ENCODE measurements at places on chromosomes 12 and 14. TPM values are rescaled to one million over a fixed set of nuclear protein-coding genes. Genes with fewer than 3 reads are reported as not detected.

- no peak for DNase-seq
Observed at GRCh38 chr12:84165998-84166571, 746.5 kb downstream of the SLC6A15 start.

DNA sequence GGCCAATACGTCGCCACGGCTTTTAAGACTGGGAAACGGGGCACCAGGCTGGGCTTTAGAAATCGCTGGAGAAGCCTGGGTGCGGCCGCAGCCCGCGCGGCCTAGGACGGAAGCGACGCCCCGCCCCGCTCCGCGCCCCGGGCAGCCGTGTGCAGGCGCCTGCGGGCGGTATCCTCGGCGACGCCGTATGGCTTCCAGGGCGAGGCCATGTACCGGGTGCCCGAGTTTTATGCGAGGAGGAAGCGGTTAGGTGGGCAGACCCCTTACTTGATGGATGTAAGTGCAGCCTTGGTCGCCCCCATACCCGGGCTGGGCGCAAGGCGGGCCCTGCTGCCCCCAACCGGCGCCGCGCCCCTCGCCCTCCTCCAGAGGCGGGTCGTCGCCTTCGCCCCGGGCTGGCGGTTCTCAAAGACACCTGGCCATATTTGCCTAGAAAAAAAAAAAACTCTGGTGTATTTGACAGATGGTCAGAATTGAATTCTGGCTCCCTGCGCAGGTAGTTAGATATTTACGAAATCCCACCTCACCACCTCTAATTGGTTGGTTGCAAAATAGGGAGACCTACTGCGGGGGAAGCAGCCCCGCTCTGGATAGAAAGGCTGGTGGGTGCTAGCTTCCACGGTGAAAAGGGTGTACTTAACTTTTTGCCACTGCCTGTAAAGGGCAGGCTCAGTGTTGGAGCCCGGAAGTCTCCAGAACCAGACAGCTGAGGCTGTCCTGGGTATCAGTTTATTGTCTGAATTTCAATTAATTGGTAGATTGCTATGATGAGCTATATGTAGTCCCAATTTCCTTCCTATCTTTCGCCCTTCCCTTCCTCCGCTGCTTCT is at the start of gene PPP1R36:
PPP1R36 (plus strand) TSS at position 171 of the 830 bp plus-strand sequence; CDS start at position 208, 37 bp downstream.
- DNase-seq = peak; percentile 84

The SERPINA10 gene
- not detected for total RNA-seq

The NUDT14 gene
- total RNA-seq = 35.5 TPM

The LRRIQ1 gene
- 0.17 TPM for total RNA-seq

DNA sequence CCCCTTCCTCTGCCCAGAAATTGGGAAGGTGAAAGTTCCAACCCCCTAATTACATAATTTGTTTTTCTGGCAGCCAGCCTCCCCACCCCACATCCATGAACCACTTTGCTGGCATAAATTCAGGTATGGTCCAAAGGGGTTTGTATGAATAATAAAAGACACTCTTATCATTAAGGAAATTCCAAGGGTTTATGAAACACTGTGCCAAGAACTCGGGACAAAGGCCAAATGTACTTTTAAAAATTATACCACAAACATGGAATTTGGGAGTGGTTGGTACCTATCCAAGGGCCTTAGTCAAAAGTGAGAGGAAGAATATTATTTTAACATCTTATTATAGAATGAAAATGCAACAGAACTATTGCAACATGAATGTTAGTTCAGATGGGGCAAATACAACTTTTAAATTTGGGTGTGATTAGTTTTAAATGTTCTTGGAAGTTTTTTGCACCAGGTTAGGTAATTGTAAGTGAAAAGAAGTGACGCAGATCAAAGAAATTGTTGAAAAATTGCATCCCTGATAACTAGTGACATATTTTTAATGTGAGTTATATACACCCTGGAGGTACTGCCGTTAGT is 217.8 kb downstream of the TMEM117 start:
- no peak for DNase-seq

DNA sequence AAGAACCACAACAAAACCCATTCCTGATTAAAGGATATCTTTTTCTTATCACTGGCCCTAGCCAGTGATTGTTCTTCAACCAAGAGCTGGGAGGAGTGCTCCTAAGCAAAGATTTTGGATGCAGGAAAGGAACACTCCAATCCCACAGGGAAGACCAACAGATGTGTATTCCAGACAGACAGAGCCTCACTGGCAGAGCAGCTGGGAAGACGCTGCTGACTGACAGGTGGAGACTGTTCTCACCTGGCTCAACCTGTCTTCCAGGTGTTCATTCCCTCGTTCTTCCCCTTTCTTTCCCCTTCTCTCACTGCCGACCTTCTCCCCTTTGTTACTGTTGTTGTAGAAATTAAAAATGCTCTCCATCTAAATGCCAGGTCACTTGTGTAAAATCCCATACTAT is 89.7 kb upstream of the CCDC198 start:
- DNase-seq = no peak

GRCh38 chr12:25186038-25186787 is 8.7 kb downstream of the DNAI7 start:
- DNase-seq = no peak

The CACNA2D4 gene
- total RNA-seq = 1.4 TPM

- no peak for DNase-seq
Observed at GRCh38 chr14:22533739-22534359, 55.2 kb downstream of the DAD1 start.

DNA sequence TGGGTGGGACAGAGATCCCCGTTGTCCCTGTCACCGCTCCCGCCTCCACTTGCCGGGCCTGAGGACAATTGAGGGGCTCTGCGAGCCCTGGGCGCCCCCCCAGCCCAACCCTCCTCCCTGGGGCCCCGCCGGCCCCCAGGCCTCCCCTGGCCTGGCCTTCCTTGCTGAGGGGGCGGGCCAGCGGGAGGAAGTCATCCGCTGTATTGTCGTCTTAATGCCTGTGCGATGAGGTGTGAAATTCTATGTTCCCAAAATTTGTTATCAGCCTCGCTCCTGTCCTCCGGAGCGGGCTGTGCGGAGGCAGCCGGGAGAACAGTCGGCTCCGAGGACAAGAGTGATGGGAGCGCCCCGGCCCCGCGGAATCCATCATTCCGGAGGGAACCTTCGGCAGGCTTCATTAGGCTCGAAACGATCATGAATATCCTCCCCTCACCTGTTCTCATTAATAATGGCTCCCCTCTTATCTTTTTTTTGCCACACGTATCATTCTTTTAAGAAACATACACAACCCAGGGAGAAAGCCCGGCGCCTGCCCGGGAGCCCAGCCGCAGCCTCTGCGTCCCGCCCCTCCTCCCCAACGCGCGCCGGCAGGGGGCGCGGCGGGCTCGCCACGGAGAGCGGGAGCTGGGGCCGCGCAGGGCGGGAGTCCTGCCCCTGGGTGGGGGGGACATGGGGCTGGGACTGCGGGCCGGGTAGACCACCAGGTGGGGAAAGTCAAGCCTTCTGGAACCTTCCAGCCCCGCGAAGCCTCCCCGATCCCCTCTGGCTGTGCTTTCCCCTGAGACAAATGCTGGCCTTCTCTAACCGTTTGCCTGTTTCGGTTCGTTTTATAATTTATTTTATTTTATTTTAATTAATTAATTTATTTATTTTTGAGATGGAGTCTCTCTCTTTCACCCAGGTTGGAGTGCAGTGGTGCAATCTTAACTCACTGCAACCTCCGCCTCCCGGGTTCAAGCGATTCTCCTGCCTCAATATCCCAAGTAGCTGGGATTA is 17.1 kb upstream of the DLK1 start:
- no peak for DNase-seq

GRCh38 chr12:50659690-50660424 is 104.0 kb upstream of the ATF1 start:
- DNase-seq = no peak

DNA sequence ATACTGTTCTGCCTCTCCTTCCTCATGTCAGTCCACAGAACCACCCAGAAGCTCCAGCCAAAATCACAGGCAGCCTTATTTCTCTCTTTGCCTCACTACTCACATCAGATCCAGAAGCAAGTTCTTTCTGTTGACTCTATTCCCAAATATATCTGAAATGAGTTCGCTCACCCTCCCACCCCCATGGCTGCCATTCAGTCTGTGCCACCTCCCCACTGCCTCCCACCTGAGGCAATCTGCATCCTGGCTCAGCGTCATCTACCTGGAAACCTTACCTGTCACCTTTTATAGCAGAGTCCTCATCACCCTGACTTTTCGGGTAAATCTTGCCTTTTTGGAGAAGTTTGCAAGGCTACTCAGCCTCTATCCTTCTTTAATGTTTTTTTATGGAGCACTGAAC is 501.8 kb downstream of the BCL11B start:
- DNase-seq = no peak

DNA sequence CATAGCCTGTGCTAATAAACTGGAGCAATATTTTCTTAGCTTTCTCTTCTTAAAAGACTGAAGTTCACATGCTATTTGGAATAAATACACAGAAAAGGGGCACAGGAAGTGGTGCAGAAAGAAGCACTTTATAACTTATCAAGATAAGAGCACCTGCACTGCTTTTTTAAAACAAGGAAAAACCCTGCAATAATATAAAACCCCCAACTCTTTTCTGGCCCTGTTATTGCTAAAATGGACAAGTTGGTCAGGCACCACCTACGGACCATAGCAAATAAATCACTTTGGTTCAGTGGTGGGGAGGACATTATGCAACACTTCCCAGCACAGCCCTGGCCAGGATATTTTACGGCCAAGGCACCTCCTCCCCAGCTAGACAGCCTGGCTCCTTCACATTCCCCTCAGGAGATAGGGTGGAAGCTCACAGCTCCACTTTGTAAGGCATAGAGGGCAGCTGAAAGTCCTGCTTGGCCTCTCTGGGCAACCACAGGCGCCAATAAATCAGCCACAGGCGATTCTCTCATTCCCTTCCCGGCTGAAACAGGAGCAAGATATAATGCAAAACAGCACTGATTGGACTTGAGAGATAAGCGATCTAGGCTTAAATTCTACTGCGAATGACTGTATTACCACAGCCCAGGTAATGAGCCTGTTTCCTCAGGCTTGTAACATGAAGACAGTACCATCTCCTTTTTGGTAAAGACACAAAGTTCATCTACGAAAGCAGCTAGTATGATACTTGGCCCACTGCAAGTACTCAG is 2.0 kb downstream of the ZBTB25 start:
- peak; percentile 84 for DNase-seq

- no peak for DNase-seq
Observed at GRCh38 chr12:24960222-24960855, 11.4 kb upstream of the BCAT1 start.

GRCh38 chr14:48914921-48915320 is 671.3 kb downstream of the RPS29 start:
- no peak for DNase-seq

DNA sequence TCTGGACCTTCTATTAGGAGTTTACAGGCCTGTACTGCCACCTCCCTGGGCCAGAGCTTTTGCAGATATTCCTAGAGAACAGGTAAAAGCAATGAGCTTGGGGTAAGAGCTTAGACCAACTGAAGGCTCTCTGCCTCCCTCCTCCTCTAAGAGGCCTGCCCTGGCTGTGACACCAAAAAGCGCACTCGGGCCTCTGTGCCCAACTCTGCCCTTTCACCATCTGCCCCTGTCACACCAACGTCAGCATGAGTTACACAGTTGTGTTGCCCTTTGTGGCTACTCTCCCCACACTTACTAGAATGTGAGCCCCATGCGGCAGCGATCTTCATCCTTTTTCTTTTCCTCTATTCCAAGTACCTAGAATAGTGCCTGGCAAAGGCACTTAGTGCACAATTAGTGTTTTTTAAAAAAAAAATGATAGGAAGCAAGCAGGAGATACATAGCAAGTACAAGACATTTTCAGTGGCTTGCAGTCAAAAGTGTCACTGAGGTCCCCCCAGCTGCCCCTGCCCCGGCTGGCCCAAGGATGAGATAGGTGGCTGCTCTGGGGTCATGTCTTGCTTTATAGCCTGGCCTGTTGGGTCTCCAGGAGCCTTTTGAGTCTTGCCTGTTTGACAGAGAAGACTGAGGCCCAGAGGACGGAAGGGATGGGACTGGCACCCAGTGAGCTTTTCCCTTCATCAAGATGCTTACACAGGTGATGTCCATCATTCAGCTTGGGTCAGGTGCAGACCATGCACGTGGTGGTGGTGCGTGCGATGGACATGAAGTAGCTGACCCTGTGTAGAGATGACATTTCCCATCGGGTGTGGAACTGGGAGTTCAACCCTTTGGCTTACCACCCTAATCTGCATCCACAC is 12.5 kb downstream of the CKB start:
- DNase-seq = no peak

DNA sequence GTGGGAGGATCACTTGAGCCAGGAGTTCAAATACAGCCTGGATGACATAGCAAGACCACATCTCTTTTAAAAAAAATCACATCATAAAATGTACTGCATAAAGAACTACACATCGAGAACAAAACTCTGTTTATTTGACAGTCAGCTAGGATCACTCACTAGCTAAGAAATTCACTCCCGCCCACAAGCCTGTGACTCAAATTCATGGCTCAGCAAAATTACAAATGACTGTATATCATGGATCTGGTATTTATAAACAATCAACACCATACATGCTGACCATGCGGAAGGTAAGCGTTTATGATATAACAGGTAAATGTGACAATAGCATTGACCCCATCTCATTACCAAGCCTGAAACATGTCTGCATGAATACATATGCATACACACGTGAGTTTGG is 206.5 kb downstream of the EFCAB11 start:
- DNase-seq = no peak

The P2RX2 gene
- not detected for total RNA-seq

The TAS2R43 gene
- not detected for total RNA-seq

The VTI1B gene
- total RNA-seq = 141 TPM

The GUCY2C gene
- not detected for total RNA-seq

DNA sequence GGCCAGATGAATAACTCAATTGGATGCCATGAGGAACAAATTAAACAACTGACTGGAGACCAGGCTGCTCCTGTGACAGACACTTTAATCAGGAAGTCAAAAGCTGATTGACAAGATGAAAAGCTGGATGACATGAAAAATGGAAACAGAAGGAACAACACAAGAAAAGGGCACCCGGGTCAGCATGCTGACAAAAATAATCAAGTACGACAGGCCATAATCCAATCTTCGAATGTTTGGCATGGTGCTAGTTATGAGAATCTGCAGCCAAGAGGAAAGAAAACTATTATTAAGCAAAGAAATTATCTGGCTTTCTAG is 544.7 kb downstream of the ETNK1 start:
- DNase-seq = no peak

- peak; percentile 37 for DNase-seq
Observed at GRCh38 chr12:124949066-124949465, 34.6 kb upstream of the UBC start.
